CD4-positive, alpha-beta T cell treated with Interleukin-21 for 1 hour (primary cell): ENCODE measurements at places on chromosomes 16 and 17.
A peak's percentile ranks its signal among the peaks of the same experiment; 100 is the strongest.

- DNase-seq = no peak
Measured at GRCh38 chr17:20706751-20707373, 127.3 kb downstream of the CDRT15L2 start.

GRCh38 chr16:11181899-11182279 lies 74.1 kb downstream of the SOCS1 start:
- DNase-seq = peak; percentile 5

- DNase-seq = no peak
Measured at GRCh38 chr16:67257486-67258160, 8.8 kb downstream of the SLC9A5 start.

DNA sequence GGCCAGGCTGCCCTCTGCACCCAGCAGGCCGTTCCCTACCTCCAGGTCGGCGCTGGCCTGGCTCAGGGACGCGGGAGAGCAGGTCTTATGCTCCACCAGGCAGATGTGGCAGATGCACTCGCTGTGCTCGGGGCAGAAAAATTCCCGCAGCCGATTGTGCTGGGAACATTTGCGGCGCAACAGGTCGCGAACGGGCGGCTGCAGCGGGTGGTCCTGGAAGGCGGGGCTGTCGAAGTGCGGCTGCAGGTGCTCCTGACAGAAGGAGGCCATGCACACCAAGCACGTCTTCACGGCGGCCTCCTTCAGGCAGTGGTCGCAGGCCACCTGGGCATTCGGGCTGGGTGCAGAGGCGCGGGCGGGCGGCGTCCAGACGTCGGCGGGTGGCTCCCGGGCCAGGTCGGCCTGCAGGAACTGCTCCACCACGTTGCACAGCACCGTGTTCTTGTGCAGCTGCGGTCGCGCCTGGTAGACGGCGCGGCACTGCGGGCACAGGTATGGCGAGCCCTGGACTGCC lies 439 bp downstream of the TRIM25 start:
- no peak for DNase-seq

DNA sequence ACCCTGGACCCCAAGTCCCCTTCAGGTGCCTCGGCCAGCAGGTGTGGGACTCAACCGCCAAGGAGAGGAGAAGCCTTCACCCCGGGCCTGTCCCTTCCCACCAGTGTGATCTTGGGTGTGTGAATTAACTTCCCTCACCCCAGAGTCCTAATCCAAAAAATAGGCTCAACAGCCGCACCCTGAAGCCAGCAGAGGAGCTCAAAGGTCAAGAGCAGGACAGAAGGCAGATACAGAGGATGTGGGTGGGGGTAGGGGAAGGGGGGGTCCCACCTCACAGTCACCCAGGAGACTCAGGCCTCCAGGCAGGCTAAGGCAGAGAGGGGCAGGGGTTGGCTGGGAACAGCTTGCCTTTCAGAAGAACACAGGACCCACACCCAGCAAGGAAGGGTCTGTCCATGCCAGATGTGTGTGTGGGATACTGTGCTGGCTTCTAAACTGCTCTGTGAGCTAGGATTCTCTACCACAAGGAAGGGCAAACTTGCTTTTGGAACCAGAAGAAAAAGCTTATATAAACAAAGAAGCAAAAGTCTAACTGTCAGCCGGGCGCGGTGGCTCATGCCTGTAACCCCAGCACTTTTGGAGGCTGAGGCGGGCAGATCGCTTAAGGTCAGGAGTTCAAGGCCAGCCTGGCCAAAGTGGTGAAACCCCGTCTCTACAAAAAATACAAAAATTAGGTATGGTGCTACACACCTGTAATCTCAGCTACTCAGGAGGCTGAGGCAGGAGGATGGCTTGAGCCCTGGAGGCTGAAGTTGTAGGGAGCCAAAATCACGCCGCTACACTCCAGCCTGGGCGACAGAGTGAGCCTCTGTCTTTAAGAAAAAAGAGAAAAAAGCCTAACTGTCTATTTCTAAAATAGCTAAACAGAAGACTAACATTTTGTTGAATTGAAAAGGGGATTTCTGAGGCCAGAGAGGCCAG lies 4.6 kb downstream of the PIEZO1 start:
- no peak for DNase-seq

DNA sequence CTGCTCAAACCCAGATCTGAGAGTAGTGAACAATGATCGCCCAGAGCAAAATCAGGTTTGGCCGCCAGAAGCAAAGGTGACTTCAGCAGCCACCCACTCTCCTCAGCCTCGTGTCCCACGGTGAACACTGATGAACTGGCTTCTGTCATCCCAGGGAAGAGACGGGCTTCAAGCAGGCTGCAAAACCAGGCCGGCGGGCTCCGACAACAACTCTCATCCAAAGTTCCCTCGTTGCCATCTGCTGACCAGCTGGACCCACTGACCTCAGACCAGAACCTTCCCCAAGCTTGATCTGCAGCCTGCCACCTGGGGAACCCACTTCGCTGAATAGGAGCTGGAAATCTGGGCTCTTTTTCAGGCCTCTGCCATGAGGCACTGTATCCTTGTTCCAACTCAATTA lies 69.6 kb upstream of the MRTFB start:
- no peak for DNase-seq

DNA sequence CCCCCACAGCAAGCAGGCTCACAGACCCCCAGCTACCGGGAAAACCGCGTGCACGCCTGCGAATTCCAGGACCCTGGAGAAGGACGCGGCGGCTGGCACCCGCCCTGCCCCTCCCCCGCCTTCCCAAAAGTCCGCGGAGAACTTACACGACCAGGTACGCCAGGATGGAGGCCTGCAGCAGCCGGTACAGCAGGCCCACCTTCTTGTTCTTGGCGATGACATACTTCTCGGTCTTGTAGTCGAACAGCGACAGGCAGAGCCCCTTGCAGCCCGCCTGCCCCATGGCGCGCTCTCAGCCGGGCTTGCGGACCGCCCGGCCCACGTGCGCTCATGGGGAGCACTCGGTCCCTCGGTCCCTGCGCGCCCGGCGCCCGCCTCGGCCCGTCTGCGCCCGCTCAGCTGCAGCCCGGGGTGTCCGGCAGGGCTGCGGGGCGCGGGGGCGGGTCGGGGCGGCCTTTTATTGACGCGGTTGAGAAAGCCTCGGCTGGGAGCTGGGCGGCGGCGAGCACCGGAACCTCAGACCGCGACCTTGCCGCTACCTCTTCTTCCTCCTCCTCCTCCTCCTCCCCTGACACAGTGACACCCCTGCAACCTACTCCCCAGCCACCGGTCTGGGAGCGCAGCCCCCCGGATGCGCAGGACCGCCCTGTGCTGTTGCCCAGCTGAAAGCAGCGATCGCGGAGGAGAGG lies at the start of gene P2RX5:
Gene P2RX5, minus strand, starts transcription at position 433 of the 689 bp plus-strand sequence. Its CDS starts 150 bp downstream, at position 283.
- peak; percentile 50 for DNase-seq

DNA sequence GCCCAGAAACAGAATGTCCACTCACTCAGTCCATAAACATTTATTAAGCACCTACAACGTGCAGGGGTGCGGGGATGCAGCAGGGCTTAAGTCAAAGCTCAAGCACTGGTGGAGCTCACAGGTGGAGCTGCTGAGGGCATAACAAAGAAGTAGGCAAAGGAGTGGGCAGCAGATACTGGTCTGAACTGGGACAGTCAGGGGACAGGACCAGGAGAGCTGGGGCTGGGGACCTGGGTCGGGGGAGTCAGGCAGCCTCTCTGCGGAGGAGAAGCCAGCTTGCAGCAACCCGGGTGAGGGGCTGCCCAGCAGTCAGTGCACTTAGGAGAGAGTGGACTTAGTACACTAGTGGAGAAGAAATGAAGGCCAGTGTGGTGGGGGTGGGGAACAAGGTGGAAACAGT lies 10.0 kb upstream of the TNFRSF13B start:
- no peak for DNase-seq

- DNase-seq = no peak
Measured at GRCh38 chr17:67639979-67640378, 77.8 kb upstream of the NOL11 start.

DNA sequence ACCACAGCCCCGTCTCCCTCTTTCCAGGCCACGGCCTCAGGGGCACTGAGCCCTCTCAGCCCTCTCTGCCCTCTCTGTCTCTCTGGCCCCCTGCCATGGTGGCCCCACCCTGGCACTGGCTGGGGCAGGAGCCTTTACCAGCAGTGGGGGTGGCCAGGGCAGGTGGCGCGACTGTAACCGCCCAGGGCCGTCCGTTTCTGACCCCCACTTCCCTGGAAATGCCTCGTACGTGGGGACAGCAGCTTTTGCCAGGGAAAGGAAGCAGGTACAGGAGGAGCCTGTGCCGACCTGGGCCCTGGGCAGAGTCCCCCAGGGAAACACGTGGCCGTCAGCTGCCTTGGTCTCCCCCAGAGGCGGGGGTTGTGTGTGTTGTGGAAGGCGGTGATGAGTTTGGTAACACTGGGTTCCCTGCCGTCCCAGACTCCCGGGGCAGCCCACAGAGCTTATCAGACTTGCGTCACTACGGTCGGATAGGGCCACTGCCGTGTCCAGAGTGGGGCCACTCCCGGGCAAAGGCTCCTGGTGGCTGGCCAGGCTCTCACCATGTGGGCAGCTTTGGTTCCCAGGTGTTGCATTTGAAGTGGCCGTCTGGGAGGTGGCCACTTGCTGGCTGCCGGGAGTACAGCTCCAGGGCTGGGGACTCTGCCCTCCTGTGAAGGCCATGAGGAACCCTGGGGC lies 249.3 kb upstream of the CIBAR2 start:
- no peak for DNase-seq

DNA sequence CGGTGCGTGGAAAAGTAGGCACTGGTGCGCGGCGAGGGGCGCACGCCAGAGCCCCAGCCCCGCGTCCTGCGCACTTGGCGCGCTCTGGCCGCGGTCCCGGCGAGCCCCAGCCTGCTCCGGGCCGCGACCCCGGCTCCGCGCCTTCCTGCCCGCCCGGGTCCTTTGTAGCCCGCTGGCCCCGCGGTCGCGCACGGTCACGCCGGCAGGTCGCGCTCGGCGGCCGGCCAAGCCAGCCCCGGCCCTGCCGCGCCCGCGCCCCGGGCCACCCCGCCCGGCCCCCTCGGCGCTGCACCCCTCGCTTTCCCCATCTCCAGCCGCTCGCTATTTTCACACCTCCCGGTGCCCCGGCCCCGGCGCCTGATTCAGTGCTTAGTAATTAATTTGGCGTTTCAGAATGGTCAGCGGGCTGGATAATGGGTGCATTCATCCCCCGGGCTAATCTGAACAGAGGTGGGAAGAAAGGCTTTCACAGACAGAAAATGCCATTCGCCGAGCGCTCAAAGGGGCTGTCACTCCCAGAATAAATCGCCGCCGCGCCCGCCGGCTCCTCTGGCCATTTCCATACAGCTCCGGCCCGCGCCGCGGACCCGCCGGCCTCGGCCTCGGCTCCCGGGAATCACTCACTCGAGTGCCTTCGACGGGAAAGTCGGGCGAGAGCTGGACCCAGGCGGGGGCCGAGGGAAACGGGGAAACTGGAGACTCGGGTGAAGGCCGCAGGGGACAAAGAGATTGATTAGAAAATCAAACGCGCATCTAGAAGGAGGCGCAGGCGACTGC lies 17.8 kb upstream of the NTN1 start:
- DNase-seq = no peak

- DNase-seq = no peak
Measured at GRCh38 chr17:71461498-71462169, 659.2 kb upstream of the SOX9 start.

GRCh38 chr17:58121925-58122324 lies 26.3 kb upstream of the OR4D1 start:
- peak; percentile 76 for DNase-seq

- no peak for DNase-seq
Measured at GRCh38 chr17:40550608-40551007, 14.7 kb downstream of the CCR7 start.

DNA sequence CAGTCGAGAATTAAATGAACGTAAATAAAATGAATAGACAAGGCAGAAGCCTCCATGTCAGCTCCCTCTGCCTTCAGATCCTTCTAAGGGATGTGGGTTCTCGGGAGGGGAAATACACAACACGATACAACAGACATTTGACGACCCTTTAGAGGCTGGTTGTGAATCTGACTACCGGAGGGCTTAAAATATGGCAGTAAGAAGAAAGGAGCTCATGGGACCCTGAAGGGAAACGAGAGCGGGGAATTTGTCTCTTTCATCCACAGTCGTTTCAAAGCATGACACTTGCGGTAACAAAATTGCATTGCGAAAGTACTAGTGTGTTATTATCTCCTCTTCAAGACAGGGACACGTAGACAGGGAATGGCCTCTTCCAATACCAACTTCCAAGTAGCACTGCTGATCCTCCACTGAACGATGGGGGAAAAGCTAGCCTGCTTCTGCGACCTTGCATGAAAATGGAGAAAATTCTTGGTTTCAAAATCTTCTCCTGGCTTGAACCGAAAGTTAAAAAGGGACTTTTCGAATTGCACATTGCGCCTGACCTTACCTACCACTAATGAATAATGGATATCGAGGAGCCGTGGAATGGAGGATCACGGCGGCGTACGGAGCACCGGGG lies 1.2 kb upstream of the TNRC6C start:
- no peak for DNase-seq

GRCh38 chr16:78817200-78817739 lies 717.8 kb downstream of the WWOX start:
- no peak for DNase-seq

DNA sequence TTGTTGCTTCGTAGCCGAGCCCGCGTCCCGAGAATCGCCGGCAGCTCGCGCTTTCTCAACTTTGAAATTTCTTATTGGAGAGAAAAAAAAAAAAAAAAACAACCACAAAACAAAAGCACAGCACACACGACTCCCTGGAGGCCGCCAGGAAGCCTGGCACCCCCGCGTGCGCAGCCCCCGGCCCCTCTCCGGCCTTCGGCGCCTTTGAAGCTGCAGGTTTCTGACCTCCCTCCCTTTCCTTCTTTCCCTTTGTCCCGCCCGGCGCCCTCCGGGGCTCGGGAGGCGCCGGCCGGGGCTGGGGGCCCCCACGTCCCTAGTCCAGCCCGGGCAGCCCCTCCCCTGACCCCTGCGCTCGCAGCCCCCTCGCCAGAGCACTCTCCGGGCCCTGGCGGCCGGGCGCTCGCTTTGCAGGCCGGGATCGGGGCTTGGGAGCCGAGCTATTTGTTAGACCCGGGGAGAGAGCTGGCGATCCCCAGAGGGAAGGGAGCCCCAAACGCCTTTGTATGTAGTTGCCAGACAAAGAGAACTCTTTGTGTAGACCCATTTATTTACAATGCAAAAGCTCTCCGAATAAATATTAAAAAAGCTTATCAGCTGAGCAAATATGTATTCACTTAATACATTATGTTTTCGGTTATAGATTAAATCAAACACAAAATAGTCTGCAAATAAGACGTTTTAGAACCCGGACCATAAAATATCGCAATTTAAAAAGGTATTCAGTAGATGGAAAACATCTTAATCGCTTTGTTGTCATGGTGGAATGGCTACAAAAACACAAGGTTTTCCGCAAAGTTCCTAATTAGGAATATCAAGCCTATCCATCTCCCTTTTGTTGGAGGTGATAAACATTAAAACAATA lies 2.3 kb downstream of the BAHCC1 start:
- DNase-seq = no peak
